ENCODE measurements at places on chromosomes 4 and X.

- DNase-seq = no peak
Observed at GRCh38 chr4:147958489-147959065, 226.7 kb downstream of the ARHGAP10 start.

DNA sequence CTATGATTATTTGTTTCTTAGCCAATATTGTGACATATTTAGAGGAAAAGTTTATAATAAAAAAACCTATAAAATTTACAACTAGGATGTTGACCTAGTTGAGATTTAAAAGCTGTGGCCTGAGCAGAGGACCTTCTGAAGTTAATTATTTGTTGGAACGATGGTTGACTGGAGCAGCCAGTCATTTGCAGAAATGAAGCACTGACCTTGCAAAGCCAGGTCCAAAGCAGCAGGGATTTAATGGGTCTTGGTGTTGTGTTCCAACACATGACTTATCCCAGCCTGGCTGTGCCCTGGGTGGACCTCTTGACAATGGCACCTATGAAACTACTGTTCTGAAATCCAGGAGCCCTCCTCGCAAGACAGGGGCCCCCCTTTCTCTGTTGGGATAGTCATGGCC lies 235.2 kb downstream of the FRAS1 start:
- no peak for DNase-seq

- no peak for DNase-seq
Observed at GRCh38 chrX:115560211-115560977, 580 bp upstream of the PLS3 start.

DNA sequence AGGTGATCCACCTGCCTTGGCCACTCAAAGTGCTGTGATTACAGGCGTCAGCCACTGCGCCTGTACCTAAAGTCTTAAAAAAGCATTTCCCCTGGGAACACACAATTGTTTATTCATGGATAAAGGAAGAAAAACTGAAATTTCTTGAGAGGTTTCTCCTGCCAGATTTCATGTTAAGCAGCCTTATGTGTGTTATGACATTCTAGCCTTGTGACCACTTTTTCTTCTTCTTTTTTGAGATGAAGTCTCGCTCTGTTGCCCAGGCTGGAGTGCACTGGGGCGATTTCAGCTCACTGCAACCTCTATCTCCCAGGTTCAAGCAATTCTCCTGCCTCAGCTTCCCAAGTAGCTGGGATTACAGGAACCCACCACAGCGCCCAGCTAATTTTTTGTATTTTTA lies 57.8 kb upstream of the PLAC8 start:
- no peak for DNase-seq

DNA sequence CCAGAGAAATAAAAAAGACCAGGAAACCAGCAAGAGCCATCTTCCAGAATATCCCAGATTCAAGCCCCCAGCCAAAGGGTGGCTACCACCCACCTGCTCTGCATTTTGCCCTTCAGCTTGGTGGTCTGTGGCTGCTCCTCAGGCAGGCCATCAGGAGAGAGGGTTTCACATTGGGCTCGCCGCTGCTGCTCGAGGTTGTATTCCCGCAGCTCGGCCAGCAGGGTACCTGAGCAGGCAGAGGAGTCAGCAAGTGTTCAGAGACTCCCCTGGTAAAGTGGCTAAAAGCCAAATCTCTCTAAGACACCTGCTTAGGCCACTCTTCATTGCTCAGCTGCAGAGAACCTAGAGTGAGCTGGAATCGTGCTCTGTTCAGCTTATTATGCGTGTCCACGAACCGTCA lies 110.8 kb upstream of the HSD17B10 start:
- DNase-seq = no peak

DNA sequence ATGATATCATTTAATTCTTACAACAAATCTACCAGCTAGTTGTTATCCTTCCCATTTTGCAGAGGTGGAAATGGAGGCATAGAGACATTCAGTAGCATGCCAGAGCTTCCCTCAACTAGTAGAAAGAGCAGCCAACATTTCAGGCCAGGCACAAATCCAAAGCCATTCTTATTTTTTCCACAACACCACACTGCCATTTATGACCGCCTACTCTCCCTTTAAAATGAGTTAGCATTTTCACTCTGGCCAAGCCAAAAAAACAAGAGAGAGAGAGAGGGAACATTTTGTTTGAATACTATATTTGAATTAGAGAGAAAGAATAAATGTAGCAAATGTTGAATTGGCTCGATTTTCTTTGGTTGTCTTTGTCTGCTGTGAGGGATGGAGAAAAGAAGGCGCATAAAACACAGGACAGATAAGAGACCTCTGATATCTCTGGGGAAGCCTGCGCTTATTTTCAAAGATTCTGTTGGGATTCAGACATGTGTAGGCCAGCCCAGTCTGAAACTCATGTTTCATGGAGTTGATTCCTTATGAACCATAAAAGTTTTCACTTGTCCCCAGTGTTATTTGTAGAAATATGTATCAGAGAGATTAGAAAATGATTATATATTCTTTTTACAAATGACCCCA lies 265.7 kb downstream of the RAB28 start:
- DNase-seq = no peak

- DNase-seq = no peak
Observed at GRCh38 chr4:151031831-151032605, 16.9 kb upstream of the LRBA start.
